ENCODE measurements at places on chromosomes 5 and 9. TPM values are rescaled to one million over a fixed set of nuclear protein-coding genes. Genes with fewer than 3 reads are reported as not detected.

BDP1 gene
- total RNA-seq: 42.8 TPM

OGN gene
- not detected for total RNA-seq

OLFML2A gene
- not detected for total RNA-seq

PCDHGB7 gene
- 0.16 TPM for total RNA-seq

SQSTM1 gene
- 357 TPM for total RNA-seq
